ENCODE measurements at places on chromosomes 12 and 14.

DNA sequence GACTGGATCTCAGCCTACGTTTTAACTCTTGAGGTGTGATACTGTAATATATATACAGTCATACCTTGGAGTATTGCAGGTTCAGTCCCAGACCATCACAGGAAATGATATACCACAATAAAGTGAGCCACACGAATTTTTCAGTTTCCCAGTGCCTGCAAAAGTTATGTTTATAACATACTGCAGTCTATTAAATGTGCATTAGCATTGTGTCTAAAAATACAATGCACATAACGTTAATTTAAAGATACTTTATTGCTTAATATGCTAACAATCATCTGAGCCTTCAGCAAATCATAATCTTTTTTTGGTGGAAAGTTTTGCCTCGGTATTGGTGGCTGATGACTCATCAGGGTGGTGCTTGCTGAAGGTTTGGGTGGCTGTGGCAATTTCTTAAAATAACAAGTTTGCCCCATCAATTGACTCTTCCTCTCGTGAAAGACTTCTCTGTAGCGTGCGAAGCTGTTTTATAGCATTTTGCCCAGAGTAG lies 18.9 kb downstream of the PYROXD1 start:
- no peak for DNase-seq

DNA sequence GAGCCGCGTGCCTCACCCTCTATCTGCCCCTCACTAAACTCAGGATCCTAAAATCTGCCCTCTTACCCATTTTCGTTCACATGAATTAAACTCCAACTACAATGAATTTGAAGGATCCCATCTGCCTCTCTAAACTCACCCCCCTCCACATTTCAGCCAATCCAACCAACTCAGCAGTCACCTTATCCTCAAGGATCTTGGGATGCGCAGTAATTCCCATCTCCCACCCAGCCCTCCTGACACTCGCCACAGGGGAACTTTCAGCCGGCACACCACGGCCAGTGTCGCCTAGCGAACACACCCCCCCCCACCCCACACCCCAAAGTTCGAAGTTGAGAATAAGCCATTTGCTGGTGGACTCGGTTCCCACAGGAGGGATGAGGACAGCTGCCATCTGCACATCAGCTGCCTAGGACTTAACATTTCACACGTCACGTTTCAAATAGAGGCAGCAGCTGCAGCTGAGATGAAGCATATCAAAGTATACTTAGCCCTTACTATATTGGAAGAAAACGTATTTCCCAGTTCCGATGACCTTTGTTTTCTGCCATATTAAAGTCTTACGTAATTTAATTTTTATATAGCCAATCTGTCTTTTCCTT lies 8.7 kb upstream of the SELPLG start:
- no peak for DNase-seq

DNA sequence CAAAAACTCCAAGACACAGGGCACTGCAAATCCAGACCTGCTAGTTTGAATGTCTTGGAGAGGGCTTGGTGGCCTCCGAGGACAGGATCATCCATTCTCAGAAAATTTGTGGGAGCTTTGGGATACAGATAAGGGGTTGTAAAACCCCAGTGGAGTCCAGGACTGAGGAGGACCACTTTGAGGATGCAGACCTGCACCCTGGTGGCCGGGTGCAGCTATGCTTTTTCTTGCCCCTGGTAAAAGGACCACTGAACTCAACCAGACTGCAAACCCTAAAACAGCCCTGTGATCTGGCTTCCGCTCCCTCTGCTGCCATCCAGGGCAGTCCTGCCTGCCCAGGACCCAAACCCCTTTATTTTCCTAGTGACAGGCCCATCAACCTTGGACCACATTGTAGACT lies 169.5 kb upstream of the DAAM1 start:
- no peak for DNase-seq

DNA sequence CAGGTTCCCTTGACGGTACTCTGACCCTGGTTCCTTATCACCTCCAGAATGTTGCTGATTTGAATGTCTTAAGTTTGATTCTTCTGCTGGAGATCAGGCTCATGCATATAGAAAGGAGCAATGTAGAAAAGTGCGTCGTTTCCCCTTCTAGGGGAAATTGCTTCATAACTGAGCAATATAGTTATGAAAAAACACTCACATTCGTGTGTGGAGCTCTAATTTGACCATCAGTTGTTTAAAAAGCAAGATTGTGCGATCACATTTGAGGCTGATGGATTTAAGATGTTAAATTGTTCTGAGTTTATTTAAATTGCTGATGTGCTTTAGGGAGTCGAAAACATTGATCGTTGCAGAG lies 19.2 kb downstream of the PELI2 start:
- no peak for DNase-seq

DNA sequence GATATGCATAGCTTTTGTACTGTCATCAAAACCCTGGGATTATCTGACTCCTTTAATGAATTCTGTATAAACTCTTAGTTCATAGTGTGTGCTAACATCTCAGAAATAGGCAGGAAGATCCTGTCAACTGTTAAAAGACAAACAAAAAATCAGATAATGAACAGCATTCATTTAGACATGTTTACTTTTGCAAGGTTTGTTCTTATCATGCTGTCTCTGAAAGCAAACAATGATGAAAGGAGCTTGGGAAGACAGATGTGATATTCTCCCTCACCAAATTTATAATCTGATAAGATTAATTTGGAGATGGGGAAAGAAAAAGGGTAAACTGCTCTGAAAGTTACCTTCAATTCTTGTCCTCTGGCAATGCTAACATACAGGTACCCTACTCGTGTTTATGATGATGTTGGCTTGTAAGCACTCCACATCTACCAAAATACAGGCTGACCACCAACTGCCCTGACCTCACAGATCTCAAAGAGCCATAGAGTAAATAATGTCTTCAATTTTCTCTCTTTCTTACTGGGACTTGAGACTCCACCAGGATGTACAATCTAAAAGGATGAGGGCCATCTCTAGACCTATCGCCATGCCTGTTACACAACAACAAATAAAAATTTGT lies 233.8 kb downstream of the SSPN start:
- DNase-seq, result no peak

DNA sequence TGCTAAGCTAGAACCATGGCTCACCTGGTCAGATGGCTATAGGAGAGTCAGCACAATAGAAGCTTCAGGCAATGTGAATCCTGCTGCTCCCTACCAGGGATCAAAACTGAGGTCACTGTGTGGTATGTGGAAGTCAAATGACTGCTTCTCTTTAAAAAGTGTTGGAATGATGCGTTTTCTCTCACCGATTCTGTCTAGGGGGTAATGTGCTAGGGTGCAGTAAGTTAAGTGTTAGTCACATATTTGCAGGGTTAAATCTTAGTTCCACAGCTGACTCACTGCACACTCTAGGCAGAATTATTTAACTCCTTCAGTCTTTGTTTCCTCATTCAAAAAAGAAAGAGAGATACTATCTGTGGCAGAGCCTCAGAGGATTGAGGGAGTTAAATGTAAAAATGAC lies 696.6 kb downstream of the DIO2 start:
- DNase-seq, result no peak

DNA sequence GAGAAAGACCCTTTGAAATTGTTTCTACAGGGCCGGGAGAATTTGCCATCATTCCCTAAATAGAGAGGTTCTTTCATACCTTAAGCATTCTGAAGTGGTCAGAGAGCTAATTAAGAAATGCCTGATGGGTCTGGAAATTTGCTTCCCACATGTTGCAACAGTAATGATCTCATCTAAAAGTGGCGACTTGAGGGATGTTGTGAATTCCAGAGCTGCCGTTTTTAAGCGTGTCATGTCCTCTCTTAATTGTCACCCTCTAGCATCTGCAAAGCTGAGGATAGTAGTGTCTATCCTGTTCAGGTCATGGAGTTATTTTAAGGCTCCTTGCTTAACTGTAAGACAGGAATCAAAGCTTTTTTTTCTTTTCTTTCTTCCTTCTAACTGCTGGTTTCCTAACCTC lies 60.4 kb downstream of the FOS start:
- DNase-seq, result no peak

DNA sequence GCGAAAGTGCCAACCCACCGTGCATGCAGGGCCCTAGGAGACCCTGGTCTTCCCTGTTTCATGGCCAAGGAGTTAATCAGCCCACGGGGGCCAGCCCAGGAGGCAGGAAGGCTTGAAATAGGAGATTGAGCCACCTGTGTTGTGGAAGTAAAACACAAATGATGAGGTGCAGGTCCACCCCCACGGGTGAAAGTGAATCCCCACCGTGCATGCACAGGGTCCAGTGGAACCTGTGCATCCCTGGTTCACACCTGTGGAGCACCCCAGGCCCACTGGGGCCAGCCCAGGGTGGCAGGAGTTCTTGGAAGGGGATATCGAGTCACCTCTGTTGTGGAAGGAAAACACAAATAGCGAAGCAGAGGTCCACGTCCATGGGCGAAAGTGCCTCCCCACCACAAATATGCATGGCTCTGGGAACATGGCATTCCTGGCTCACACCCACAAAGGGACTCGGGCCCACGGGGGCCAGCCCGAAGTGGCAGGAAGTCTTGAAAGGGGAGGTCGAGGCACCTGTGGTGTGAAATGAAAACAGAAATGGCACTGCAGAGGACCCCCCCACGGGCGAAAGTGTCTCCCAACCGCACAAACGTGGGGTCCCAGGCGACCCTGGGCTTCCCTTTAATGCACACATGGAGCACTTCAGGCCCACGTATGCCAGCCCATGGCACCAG lies 381.5 kb downstream of the ALG10 start:
- peak; percentile 10 for DNase-seq

- DNase-seq, result no peak
Observed at GRCh38 chr14:70981000-70981952, 74.0 kb downstream of the PCNX1 start.

GRCh38 chr12:25959071-25959961 lies 834 bp downstream of the RASSF8 start:
- DNase-seq, result peak; percentile 28

GRCh38 chr12:32126720-32127119 lies 20.1 kb downstream of the BICD1 start:
- no peak for DNase-seq

GRCh38 chr12:80313209-80313608 lies 130.8 kb upstream of the PTPRQ start:
- no peak for DNase-seq

DNA sequence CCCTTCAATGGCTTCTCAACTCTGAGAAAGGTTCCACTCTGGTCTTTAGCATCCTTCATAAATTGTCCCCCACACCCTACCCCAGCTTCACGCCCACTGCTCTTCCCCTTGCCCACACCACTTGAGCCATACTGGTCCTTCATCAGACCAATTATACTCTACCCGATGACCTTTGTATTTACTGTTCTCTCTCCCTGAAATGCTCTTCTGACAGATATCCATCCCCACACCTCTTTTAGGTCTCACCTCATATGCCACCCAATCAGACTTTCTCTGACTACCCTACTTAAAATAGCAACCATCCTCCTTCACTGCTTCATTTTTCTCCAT lies 135.7 kb downstream of the MED13L start:
- DNase-seq, result no peak

- no peak for DNase-seq
Observed at GRCh38 chr14:24297190-24297964, 2.2 kb downstream of the DHRS1 start.

- no peak for DNase-seq
Observed at GRCh38 chr12:87815771-87816585, 213.2 kb downstream of the C12orf50 start.

DNA sequence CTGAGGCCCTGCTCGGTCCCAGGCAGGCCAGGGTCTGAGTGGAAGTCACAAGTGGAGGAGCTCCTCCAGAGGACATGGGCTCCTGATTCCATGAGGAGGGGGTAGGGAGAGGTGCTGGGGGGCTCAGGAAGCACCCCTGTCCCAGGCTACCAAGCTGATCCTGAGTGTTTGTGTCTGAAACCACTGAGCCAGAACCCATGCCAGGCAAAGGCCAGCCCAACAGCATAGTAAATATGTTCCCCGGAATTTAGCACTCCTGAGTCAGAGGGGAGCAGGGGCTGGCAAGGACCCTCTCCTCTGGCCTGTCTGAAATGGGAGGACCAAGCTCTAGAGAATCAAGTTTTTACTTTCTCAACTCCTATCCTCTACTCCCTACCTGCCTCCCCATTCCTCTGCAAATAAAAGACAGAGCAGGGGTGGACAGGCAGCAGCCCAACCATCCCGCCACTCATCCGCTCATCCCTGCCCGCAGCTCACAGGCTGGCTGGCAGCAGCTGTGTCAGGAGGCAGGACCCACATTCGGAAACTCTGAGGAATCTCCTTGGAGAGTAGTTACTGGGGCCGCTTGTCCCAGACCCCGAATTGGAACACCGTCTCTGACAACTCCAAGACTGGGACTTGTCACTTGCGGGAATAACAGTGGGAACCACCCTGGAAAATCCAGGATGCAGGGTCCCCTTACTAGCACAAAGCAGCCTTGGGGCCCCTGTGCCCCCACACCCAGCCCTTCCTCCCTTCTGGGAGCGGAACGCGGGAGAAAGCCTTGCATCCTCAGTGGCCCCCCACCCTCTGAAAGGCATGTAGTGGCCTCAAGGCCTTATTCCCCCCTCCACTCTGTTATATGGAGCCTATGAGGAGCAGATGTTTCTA lies 102.5 kb downstream of the ZFP36L1 start:
- peak; percentile 20 for DNase-seq

- no peak for DNase-seq
Observed at GRCh38 chr14:36653962-36654793, 7.5 kb upstream of the PAX9 start.

DNA sequence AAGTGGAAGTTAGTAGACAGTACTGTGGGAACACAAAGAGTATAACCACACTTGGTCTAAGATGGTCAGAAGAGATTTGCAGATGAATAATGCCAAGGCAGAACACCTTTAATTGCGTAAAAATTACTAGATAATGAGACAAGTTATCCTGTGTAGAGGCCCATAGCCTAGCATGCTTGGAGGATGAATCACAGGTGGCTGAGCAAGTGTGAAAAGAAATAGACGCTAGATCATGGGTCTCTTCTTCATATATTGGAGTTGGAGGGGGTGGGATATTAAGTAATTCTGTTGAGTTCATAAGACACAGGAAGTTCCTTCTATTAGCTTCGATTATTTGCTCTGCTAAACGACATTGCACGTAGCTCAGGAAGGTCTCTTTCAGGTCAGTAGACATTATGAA lies 454.3 kb upstream of the LMO3 start:
- no peak for DNase-seq

GRCh38 chr12:10690906-10691305 lies 17.1 kb upstream of the STYK1 start:
- no peak for DNase-seq

- DNase-seq, result no peak
Observed at GRCh38 chr12:115210533-115211252, 526.7 kb upstream of the TBX3 start.

DNA sequence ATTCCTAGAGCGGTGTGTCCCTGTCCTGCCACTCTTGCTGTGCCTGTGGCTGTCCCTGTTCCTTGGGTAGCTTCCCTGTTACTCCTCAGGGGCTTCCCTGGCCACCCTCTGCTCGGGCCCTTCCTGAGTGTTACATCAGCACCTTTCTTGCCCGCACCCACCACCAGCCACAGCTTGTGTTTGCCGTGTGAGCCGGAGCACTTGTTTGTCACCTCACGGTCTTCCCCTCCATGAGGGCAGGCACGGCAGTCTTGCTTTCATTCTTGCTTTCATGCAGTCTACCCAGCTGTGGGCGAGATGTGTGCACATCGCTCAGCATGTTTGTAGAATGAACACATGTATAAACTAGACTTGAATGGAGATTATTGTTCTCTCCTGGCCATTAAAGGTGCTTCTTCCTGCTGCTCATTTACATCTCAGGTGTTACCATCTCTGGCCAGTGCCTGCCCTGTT lies 42.0 kb downstream of the TRAF3 start:
- DNase-seq, result peak; percentile 53
